ENCODE measurements at places on chromosomes 16 and 17. TPM values are rescaled to one million over a fixed set of nuclear protein-coding genes. Genes with fewer than 3 reads are reported as not detected.

DNA sequence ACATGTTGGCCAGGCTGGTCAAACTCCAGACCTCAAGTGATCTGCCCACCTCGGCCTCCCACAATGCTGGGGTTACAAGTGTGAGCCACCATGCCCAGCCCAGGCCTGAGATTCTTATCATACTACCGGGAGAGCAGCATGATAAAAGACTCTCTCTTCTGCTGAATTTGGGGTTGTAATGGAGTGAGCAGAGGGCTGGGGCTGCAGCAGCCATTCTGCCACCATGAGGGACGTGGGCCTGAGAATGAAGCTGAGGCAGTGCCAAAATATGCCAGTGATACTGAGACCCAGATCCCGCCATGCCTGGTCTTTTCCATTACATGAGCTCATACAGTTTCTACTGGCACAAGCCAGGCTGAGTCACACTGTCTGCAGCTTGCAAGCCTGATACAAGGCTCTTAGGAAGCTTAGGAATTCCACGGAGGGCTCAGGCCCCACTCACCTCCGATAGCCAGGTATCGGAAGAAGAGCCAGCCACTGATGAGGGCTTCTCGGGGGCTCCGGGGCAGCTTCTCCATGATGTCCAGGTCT lies 19.6 kb upstream of the P2RX1 start:
- DNase-seq, result no peak

The SRL gene
- total RNA-seq, result 0.05 TPM

DNA sequence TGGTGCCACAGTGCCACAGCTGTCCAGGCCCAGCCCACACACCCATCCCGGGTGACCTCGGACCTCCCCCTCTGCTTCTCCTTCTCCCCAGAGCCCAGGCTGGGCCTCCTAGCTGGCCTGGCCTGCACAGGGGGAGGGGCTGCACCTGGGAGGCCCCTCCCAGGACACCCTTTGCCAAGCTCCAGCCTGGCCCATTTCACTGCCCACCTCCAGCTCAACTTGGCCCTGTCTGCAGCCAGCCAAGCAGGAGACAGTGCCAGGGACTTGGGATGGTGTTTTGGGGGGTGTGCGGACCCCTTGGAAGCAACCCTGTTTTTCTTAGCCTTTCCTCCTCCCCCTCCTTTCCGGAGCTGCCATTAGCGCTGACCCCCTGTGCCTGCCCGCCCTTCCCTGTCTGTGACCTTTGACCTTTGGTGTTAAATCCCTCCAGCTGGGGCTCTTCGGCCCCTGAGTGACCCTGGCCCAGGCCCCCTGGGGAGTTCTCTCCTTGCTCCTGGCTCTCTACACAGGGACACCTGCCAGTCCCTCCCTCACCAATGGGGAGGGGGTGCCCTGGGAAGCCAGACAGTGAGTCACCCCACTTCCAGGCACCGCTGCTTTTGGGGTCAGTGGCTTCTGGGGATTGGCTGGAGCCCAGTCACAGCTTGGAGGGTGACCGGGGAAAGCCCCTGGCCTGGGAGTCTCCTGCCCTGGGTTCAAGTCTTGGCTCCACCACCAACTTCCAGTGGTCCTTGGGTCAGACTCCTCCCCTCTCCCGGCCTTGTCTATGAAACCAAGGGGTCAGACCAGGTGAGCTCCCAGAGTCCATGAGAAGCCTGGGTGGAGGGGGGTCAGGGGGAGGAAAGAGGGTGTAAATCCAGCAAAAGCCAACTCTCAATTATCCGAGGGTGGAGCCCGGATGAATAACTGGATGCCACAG lies 1.9 kb downstream of the GLIS2 start:
- no peak for DNase-seq

The GNGT2 gene
- 12.8 TPM for total RNA-seq

DNA sequence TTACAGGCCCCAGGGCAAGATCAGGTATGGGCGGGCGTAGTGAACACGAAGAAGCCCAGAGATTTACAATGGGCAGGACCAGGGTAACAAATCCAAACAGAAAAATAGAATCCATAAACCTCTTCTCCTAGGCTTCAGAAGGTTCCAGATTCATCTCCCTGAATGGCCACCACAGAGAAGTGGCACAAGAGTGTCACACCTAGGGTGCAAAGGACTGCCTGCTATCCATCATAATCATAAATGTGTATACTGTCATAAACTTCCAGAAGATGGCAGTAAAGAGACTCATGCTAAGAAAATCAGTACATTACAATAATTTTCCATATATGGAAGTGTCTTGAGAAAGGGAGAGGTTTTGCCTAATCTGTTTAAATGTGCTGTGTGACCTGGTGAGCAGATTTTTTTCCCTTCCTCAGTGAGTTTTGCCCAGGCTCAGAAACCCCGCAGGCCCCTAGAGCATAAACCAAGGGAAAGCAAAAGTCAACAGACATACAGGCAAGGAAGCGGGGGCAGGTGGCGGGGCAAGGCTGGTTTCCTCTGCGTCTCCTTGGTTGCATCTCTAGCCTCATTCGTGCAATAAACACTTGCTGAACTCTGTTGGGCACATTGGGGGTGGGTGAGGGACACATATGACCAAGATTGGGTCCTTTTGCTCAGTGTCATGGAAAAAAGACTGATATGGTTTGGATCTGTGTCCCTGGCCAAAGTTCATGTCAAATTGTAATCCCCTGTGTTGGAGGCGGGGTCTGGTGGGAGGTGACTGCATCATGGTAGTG lies 92.0 kb upstream of the CDH5 start:
- DNase-seq, result no peak

DNA sequence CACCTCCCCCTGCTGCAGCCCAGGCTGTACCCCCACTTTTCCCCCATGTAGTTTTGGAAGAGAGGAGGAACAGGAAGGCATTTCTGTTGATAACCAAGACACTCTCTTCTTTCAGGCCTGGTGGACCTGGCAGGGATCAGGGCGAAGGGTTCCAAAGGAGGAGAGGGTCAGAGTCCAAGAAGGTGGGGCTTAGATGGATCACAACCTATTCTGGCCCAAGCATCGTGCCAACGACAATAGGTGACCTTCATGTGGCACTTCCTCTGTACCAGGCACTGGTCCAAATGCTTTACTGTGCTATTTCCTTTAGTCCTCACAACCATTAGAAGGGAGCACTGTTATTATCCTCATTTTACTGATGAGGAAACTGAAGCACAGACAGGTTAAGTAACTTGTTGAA lies 84.3 kb downstream of the TMEM132E start:
- DNase-seq, result no peak

GRCh38 chr17:5522476-5522875 lies 36.1 kb downstream of the MIS12 start:
- DNase-seq, result no peak

- no peak for DNase-seq
Observed at GRCh38 chr17:67004181-67004580, 39.7 kb downstream of the CACNG4 start.

The KRTAP4-8 gene
- total RNA-seq, result not detected

DNA sequence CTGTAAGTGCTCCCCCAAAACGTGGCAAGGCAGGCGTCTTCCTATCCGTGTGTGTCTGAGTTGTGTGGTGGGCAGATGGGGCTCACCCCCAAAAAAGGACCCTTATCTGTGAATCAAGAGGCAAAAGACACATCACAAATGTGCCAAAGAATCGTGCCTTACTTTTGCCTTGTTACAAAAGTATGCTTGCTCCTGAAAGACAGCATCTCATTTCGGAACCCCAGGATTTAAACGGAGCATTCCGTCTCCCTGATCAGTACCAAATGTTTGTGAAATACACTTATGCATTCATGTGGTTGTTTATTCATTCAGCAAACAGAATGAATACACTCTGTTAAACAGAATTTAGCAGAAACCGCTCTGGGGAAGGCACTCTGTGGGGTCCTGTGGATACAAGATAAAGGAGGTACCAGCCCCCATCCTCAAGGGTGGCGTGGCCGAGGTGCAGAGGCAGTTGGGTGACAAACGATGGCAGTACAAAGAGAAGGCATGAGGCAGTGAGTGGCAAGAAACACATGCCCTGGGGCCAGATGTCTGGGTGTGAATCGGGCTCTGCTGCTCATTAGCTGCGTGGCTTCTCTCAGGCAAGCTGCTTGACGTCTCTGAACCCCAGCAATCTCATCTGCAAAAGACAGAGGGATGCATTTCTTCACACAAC lies 654 bp downstream of the WFDC1 start:
- DNase-seq, result no peak

DNA sequence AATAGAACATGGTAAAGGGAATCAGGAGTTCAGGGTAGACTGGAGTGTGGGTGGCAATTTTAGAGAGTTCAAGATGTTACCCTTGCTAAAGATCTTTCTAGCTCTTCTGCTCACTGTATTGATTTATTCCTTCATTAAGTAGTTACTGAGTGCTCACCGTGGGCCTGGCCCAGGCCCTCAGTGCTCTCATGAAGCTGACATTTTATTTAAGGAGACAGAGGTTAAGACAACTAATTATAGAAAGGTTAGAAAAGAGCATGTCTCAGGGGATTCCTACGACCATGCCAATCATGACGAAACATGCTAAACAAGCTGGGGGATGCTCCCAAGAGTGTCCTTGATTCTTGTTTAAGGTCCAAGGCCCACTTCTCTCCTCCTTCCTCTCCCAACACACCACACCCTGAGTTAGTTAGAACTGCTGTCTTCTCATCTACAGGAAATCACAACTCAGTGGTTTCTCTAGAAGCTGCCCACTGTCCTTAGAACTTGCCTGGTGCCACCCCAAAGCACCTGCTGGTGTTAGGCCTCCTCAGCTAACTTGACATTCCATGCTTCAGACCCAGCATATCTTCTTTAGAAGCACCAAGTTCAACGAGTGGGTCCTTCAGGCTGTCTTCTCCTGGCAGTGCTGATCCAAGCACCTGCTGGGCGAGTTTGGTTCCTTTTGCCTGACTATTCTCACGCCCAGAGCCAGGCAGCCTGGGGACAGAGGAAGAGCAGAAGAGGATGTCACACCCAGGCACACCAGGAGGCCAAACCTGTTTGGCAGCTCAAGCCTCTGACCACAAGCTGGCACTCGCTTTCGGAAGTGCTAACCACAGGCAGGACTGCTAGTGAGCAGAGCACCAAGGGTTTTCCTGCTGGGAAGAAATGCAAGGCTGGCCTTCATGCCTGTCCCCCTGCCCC lies 79.0 kb downstream of the GAS7 start:
- DNase-seq, result no peak

DNA sequence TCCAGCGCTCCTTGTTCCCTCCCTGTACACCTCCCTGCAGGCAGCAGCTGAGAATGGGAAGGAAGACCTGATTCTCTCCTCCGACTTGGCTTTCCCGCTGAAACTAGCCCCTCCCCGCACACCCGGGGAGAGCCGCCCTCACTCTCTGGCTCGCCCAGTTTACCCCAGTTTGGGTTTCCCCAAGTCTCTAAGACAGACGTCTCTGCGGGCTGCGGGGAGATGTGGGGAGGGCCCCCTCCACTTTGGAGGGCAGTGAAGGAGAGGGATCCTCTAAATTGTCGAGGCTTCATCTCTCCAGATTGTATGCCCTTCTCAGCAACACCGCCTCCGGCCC lies 797 bp downstream of the GRB7 start:
- peak; percentile 46 for DNase-seq

DNA sequence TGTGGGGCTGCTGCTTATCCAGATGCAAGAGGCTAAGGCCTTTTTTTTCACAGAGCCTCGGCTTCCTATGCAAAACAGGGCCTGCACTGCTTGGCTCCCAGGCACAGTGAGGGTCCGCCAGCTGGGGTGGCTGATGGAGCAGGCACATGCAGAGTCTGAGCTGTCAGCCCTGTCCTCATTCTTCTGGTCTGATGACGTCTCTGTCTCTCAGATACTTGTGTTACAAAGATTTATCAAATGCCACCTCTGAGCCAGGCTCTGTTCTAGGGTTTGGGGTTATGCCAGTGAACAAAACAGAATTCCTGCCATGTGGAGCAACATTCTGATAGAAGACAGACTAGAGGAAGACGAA lies 4.8 kb downstream of the RNF40 start:
- no peak for DNase-seq

DNA sequence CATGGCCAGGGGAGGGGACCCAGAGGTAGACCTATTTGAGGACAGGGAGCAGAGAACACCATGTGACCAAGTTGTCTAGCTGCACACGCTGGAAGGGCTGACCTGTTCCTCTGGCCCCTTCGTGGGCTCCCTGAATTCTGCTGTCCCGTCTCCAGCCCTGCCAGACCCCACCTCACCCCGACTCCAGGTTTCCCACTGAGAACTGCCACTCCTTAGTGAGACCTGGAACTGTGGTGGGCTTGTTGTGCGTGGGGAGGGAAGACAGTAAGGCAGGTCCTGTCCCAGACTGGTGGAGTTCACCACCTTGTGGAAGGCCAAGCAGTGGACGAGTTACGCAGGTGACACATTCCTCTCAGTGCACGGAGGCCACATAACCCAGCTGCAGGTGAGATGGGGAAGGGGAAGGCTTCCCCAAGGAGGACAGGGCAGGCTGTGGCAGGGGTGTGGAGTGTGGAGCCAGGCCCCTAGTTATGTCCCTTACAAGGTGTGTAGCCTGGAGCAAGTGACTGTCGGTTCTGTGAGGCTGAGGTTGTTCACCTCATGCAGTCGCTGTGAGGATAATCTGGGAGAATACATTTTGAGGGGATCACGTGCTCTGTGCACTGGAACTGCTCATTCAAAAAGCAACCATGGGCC lies 54.7 kb downstream of the USP22 start:
- DNase-seq, result no peak

GRCh38 chr16:49498264-49498663 lies 124.7 kb downstream of the C16orf78 start:
- DNase-seq, result no peak

The STAT5A gene
- total RNA-seq, result 220 TPM

DNA sequence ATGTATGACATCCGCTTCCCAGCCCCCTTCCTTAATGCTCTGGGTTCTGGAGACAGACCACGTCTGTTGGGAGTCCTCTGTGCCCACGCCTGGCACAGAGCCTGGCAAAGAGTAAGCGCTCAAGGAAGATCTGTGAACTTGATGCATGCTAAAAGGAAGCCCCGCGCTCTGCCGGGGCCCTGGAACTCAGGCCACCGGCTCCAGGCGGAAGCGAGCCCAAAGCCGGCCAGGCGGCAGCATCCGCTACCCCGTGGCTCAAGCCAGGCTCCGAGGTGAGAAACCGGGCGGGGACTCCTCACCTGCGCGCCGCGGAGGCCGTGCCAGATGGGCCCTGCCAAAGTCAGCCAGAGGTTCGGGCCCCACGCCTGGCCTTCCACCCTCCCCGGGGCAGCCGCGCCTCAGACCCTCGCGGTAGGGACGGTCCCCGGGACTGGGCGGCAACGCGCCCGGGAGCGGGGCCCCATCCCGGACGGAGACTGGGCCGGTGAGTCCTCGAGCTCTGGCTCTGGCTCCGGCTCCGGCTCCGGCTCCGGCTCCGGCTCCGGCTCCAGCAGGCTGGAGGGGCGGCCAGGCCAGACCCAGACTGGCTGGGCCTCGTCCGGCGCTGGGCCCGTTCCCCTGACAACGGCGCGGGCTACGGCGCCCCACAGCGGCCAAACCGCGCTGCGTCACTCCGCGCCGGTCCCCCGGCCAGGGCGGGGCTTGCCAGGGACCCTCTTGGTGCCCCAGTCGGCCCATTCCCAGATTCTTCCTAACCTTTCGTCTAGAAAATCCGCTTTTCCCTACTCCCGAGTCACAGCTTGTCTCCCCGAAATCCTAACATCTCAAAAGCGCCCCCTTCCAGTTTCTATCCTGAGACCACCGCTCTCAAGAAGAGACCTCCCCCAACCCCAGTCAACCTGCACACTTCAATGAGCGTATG lies at the start of gene ZDHHC1:
TSS of gene ZDHHC1 (minus strand) at position 606 of the 922 bp plus-strand sequence. CDS start 8,702 bp downstream, outside the sequence.
- DNase-seq, result peak; percentile 34

All from activated T-cell treated with anti-CD3 and anti-CD28 coated beads, Interleukin-2, amount 50 U/mL, for 4 hours (primary cell).